ENCODE measurements at places on chromosomes 7 and 10.

DNA sequence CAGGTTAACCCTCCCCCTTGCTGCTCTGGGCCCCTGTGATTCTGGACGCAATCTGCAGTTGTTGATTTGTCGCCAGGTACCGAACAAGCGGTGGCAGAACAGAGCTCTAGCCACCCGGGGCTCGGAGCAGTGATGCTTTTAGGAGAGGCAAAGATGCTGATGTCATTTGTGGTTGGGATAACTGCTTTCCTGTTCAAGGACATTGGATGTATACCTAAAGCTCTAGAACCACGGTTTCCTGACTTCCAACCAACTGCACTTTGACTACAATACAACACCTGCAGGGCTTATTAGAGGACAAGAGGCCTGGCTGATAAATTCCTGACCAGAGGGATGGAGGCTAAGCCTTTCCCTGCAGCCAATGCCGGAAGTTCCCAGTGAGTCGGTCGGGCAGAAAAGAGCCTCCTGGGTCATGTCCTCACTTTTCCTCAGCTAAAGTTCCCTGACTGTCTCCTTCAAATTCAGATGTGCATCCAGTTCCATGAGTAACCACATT lies 6.5 kb upstream of the RBM20 start:
- DNase-seq: no peak

DNA sequence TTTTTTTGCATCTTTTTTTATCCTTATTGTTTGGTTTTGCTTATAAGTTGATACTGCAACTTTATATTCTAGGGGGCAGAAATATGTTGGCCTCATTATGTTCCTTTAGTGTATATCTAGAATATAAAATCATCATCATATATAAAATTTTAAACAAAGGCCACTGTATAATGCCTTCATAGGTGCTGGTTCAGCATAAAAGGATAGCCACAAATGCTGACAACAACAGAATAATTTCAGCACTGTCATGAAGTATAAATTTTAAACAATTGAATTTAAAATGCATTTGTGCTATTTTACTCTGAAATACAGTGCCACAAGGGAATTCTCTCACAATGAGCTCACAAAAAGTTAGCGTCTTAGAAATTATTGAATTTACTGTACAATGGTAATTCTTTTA lies 285.9 kb downstream of the ATRNL1 start:
- no peak for DNase-seq

GRCh38 chr10:29563420-29564035 lies 71.2 kb downstream of the SVIL start:
- DNase-seq: no peak

GRCh38 chr7:81211204-81211933 lies 292.5 kb upstream of the SEMA3C start:
- no peak for DNase-seq

DNA sequence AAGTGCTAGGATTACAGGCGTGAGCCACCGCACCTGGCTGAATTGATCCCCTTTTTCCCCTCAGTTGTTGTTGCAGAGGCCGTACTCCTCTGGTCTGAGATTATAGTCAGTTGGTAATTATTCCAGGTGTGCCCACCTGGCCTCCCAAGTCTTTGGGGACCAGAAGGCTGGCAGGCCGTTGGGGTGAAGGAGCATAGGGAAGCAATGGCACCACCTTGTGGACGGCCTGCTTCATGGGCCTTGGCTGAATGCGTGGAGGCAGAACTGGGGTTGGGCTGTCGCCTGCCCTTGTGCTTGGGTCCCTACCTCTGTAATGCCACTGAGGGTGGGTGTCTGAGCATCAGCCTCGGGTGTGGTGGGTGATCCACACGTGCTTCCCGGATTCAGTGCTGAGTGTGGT lies 125.7 kb downstream of the RGS10 start:
- DNase-seq: peak; percentile 82

GRCh38 chr10:22505911-22506685 lies 160.8 kb downstream of the SPAG6 start:
- peak; percentile 38 for DNase-seq

DNA sequence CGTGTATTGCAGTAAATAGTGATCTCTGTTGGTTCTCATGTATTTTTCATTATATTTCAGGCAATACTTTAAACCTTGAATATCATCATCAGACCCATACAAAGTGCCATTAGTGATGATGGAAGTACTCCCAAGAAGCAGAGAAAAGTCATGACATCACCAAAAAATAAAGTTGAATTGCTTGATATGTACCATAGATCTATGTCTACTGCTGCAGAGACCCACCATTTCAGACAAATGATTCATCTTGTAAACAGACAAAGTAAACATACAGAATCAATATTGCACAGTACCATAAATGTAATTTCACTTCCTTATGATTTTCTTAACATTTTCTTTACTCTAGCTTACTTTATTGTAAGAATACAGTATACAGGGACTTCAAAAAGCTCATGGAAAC lies 347.8 kb downstream of the IPMK start:
- DNase-seq: no peak

DNA sequence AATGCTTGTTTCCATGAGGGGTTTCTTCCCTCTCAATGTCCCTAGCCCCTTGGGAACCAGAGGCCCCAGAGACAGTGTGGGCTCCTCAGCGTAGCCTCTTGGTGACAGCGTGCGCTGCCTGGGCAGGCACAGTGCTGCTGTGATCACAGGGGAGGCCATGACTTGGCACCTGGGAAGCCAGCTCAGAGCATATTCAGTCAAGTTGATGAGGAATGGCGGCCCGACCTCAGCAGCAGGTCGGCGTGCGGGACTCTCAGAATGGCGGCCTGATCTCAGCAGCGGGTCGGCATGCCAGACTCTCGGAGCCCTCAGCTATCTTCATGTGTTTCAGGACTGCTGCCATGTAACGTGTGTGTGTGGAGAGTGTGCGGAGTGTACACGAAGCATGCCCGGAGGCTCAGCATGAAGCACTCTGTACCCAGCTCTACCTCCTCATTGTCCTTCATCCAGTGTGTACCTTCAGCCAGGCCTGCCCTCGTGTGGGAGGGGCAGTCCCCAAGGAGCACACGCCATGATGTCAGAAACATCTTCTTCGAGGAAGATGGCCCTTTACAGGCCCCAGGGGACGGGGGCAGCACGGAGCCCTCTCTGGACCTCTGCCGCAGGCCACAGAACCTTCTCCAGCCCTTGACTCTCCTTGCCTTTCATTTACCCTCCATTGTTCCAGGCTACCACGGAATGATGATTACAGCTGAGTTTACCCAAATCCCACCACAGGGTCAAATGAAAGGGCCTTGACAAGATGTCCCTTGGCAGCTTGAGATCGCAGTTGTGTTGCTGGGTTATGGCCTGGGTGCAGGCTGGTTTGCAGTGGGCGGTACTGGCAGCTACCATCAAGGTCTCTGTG lies 130.4 kb downstream of the SMURF1 start:
- DNase-seq: no peak

Measured in activated naive CD4-positive, alpha-beta T cell treated with anti-CD3 and anti-CD28 coated beads, Interleukin-2, amount 10 ng/mL, durations not matched to agents 7 days and 5 days (primary cell).